ENCODE measurements at places on chromosomes 6 and 20.
A peak's percentile ranks its signal among the peaks of the same experiment; 100 is the strongest.

DNA sequence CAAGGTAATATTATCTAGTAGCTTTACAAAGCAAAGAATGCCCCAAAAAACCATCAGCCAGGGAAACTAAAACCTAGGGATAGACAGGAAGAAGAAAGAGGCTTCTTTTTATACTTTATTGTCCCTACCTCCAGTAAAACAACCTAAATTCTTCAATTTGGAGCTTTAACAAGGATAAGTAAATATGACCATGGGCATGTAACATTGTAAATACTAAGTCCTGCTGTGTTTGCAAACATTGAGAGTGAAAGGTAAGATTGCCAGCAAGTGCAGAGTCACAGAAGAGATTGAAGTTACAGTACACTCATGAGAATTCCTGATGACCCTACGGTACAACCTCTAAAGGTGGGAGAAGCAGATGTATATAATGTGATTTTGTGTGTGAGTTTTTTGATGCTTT, 117.2 kb downstream of the FOXO3 start:
- H3K4me1 ChIP-seq = no peaks in the 10 kb centered on the region
- H3K36me3 ChIP-seq = peaks cover 8% of the 10 kb centered on the region
- DNase-seq = no peak
- H3K4me3 ChIP-seq = no peak overlapping the region

DNA sequence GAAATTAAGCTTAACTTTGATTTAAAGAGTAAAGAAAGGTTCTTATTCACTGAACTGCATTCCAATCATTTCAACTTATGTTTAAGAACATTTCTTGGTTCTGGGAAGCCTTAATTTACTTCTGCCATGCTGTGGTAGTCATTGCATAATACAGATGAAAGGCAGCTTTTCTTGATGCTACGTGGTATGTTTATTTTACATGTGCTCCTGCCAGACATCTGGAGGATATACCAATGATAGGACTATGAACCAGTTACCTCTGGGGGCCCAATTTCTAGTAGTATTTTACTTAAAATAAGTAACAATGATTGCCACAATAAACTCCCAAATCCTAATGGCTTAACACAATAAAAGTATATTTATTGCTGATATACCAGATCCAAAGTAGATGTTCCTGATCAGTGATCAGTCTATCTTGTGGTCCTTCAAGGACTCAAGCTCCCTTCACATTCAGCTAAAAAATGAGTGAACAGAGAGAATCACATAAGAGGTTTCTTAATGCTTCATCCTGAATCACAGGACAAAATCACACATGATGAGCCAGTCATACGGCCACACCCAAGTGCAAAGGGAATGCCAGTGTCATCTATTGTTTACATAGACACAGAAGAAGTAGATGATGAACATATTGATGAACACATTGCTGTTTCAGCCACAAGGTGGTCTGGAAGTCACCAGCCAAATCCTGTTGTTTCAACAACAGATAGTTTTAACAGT, 56.5 kb upstream of the CCN2 start:
- no peaks in the 10 kb centered on the region for H3K4me1 ChIP-seq
- no peak for DNase-seq
- H3K4me3 ChIP-seq = no peak overlapping the region
- H3K27ac ChIP-seq = no peak overlapping the region

GRCh38 chr6:91874971-91875370, 1288.1 kb upstream of the MAP3K7 start:
- no peaks in the 10 kb centered on the region for H3K36me3 ChIP-seq
- no peaks in the 10 kb centered on the region for H3K4me1 ChIP-seq
- no peak overlapping the region for H3K4me3 ChIP-seq
- no peaks in the 10 kb centered on the region for H3K27me3 ChIP-seq

DNA sequence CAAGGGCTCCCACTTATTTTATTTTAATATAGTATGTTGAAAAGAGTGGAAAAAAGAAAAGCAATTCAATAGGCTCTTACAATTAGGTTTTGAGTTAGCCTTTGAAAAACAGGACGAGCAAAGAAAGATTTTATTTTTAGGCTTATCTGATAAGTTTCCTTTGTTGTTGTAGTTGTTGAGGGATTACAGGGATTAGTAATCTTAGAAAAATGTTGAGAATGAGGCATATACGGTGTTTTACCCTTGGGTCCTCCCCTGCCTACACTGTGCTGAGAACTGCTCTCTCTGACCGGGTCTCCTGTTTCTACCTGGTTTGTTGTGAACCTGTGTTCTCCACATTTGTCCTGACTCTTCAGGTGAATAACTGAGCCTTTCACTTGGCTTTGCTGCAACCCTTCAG, 16.7 kb downstream of the TRAPPC3L start:
- H3K27ac ChIP-seq = no peak overlapping the region
- H3K36me3 ChIP-seq = no peaks in the 10 kb centered on the region
- peaks cover 1% of the 10 kb centered on the region for H3K4me1 ChIP-seq
- H3K4me3 ChIP-seq = no peak overlapping the region

GRCh38 chr6:136439514-136440190, 110.6 kb downstream of the MAP7 start:
- no peak for DNase-seq
- peaks cover 4% of the 10 kb centered on the region for H3K4me1 ChIP-seq
- no peak overlapping the region for H3K27ac ChIP-seq

- no peak overlapping the region for H3K4me3 ChIP-seq
- no peak for DNase-seq
- H3K4me1 ChIP-seq = no peaks in the 10 kb centered on the region
- H3K27ac ChIP-seq = no peak overlapping the region
These were observed 105.7 kb downstream of the SMLR1 start for GRCh38 chr6:130932921-130933320.

DNA sequence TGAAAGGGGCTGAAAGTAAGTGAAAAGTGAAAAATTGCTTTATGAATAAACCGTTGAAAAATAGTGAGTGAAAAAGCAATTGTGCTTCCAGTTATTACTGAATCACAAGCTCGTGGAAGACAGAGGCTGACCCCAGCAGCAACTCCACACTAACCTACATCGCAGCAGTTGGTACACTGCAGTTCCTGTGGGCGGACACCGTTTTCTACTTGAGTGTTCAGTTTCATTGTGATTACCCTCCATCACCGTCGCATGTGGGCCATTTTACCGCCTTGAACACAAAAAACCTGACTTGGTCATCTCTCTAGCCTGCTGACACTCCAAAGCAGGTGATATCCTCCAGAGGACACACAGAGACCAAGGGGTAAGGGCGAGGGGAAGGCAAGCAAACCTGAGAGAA, 28.4 kb downstream of the PRDM1 start:
- no peaks in the 10 kb centered on the region for H3K27me3 ChIP-seq
- H3K4me1 ChIP-seq = peaks cover 44% of the 10 kb centered on the region
- no peaks in the 10 kb centered on the region for H3K36me3 ChIP-seq
- H3K4me3 ChIP-seq = no peak overlapping the region

DNA sequence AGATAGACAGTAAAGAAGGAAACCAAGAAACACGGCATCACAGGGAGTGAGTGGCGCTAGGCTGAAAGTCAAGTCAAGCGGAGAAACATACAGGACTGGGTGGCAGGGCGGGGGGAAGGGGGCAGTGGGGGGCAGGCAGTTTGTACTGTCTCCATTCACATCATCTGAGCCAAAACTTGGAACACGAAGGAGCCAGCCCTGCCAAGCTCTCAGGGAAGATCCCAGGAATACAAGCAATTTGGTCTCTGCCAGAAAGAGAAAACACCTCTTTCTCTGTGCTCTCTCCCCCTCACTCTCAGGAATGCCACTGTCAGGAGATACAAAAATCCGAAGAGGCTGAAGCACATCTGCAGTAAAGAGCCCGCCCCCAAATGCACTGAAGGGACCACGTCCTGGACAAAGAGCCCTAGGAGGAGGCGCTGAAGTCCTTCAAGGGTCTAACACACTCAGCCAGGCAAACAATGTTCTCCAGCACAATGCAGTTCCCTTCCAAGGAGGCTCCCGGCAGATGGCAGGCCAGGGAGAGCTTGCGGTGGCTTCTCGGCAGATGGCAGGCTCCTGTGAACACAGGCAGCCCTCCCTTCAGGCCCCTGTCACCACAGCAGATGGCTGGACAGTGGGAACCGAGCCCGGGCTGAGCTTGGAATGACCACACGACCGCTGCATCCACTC, 90.0 kb downstream of the ATP9A start:
- no peaks in the 10 kb centered on the region for H3K27me3 ChIP-seq
- peaks cover 17% of the 10 kb centered on the region for H3K36me3 ChIP-seq

- DNase-seq = no peak
- no peaks in the 10 kb centered on the region for H3K36me3 ChIP-seq
- H3K27ac ChIP-seq = no peak overlapping the region
- H3K4me1 ChIP-seq = peaks cover 7% of the 10 kb centered on the region
- H3K27me3 ChIP-seq = no peaks in the 10 kb centered on the region
- H3K4me3 ChIP-seq = no peak overlapping the region
These were observed 479.4 kb upstream of the JARID2 start for GRCh38 chr6:14766391-14766994.

DNA sequence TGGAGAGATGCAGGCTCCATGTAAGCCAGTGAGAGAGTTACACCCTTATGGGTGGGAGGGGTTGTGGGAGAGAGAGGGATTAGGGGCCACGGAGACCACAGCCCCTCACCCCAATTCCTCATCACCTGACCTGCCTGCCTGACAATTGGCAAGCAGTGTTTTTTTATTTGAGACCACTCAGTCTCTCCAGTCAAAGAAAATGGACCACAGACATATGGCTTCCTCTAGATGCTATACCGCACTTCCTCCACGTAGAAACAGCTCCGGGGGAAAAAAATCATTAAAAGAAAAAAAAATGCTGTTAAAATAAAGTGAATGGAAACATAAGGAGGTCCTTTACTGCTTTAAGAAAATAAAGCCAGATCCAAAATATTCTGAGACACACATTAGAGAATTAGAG, 152.7 kb downstream of the MYLK4 start:
- no peaks in the 10 kb centered on the region for H3K27me3 ChIP-seq
- DNase-seq = peak; percentile 70
- peaks cover 5% of the 10 kb centered on the region for H3K4me1 ChIP-seq
- no peak overlapping the region for H3K4me3 ChIP-seq
- H3K36me3 ChIP-seq = no peaks in the 10 kb centered on the region

DNA sequence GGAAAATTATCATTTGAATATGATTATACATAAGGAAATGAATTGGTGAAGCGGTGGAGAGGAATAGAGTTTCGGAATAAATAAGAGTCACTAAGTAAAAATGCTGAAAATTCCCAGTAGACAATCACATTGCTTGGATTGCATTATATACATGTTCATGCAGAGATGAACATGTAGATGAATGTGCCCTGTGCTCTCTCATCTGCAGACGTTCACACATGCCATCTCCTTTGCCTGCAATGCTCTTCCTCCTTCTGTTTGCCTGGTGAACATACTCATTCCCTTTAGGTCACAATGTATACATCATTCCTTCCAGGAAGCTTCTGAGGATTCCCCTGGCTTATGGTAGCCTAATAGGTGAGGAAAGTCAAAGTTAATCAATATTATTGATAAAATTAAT, 17.9 kb downstream of the DCDC2 start:
- DNase-seq = no peak
- no peak overlapping the region for H3K4me3 ChIP-seq
- H3K27me3 ChIP-seq = no peaks in the 10 kb centered on the region
- H3K27ac ChIP-seq = no peak overlapping the region

DNA sequence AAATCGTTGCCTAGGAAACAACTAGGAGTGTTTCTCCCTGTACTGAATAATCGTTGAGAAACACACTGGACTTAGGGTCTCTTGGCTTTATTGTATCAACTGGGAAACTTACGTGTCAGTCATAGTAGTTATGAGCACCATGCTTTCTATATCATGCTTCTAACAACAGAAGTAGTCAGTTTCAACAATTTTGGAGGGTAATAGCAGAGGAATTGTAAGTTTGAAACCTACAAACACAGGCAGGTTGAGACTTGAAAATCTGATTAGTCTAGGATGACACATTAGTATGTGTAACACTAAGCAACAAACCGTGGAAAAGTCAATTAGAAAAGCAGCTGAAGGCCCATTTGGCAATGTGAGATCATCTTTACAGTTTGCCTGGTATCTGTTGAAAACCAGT, 43.9 kb upstream of the FABP7 start:
- no peak for DNase-seq
- H3K36me3 ChIP-seq = no peaks in the 10 kb centered on the region
- peaks cover 7% of the 10 kb centered on the region for H3K27me3 ChIP-seq
- no peak overlapping the region for H3K27ac ChIP-seq

DNA sequence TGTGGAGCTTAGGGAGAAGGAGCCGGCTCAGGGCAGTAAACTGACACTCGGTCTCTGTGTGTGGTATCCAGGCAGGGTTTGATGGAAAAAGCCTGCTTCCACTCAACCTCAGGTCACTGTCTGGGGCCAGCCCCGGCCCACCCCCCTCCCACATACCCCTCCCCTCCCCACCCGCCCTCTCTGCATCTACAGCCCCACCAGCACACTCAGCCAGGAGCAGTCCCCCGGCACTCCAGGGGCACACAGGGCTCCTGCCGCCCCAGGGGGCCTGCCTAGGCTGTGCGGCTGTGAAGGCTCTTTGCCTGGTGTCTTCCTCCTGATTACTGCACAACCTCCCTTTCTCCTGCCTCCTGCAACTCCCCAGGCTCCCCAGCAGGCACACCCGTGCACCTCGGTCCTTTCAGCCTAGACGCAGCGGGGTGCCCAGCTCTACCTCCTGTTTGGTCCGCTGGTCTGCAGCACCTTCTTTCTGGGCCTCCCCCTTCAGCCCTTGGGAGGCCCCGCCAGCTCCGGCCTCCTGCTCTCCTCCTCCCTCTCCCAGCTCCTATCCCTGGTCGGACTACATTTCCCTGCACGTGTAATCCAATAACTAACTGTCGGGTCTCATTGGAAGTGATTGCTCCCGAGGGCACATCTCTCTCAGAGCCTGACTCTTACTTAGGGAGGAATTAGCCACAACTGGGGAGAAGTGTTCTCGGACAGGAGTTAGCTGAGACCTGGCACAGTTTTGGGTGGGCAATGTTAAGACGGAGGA, 1.3 kb upstream of the FOXF2 start:
- no peaks in the 10 kb centered on the region for H3K36me3 ChIP-seq
- no peak overlapping the region for H3K27ac ChIP-seq

DNA sequence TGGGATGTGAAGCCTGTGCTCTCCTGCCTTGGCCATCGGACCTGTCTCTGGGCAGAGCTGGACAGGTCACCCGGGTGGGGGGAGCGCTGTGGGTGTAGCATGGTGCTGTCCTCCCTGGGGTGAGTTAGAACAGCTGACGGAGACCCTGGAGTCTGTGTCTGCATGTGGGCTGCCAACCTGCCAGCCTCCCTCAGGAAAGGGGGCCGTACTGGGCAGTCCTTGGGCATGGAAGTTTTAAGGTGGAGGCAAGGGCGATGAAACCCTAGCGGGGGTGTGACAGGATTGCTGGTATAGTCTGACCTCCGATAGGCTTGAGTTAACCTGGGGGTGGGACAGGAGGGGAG, 2.4 kb downstream of the SOX18 start:
- no peak overlapping the region for H3K4me3 ChIP-seq
- no peak overlapping the region for H3K27ac ChIP-seq
- no peaks in the 10 kb centered on the region for H3K27me3 ChIP-seq
- no peaks in the 10 kb centered on the region for H3K36me3 ChIP-seq
- DNase-seq = no peak

- H3K27ac ChIP-seq = no peak overlapping the region
- no peaks in the 10 kb centered on the region for H3K27me3 ChIP-seq
- no peaks in the 10 kb centered on the region for H3K4me1 ChIP-seq
- no peak for DNase-seq
- no peaks in the 10 kb centered on the region for H3K36me3 ChIP-seq
These were observed 22.0 kb upstream of the KIF25 start for GRCh38 chr6:167975458-167975857.

GRCh38 chr6:69072796-69073195, 437.7 kb downstream of the ADGRB3 start:
- H3K4me1 ChIP-seq = no peaks in the 10 kb centered on the region
- H3K4me3 ChIP-seq = no peak overlapping the region
- no peak overlapping the region for H3K27ac ChIP-seq
- DNase-seq = no peak
- no peaks in the 10 kb centered on the region for H3K27me3 ChIP-seq

- no peak overlapping the region for H3K27ac ChIP-seq
- H3K4me1 ChIP-seq = no peaks in the 10 kb centered on the region
- H3K36me3 ChIP-seq = no peaks in the 10 kb centered on the region
- H3K27me3 ChIP-seq = peaks cover 17% of the 10 kb centered on the region
These were observed 75.4 kb downstream of the GRM4 start for GRCh38 chr6:34070315-34071135.

Measured in common myeloid progenitor, CD34-positive (primary cell).